ENCODE measurements at places on chromosomes 1 and 21. TPM values are rescaled to one million over a fixed set of nuclear protein-coding genes. Genes with fewer than 3 reads are reported as not detected.

GRCh38 chr1:205986861-205987260 is 16.3 kb downstream of the RAB7B start:
- H3K27me3 ChIP-seq: no peaks in the 10 kb centered on the region
- H3K4me1 ChIP-seq: no peaks in the 10 kb centered on the region

DNA sequence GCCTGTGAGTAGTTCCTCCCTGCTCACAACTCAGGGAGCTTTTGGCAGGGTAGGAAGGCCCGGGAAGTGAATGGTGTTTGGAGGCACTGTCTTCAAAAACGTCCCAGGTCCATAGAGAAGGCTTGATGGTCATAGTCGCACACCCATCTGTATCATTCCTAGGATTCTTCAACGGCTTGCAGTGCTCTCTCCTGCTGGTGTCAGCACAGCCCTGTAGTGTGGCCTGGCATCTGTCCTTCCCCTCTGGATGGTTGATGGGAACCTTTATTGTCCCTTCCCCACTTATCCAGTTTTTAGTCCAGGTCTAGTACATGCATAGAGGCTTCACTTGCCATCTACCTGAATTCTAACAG is 142.8 kb upstream of the HOOK1 start:
- H3K4me1 ChIP-seq: no peaks in the 10 kb centered on the region
- no peaks in the 10 kb centered on the region for H3K36me3 ChIP-seq
- no peaks in the 10 kb centered on the region for H3K27me3 ChIP-seq
- no peak for DNase-seq
- no peak overlapping the region for H3K4me3 ChIP-seq
- H3K27ac ChIP-seq: no peak overlapping the region

- H3K4me3 ChIP-seq: no peak overlapping the region
- no peaks in the 10 kb centered on the region for H3K4me1 ChIP-seq
- H3K27me3 ChIP-seq: peaks cover 2% of the 10 kb centered on the region
- H3K36me3 ChIP-seq: no peaks in the 10 kb centered on the region
Measured at GRCh38 chr1:199463521-199464127, 563.9 kb upstream of the NR5A2 start.

GRCh38 chr1:33336580-33336979 is 15.7 kb upstream of the A3GALT2 start:
- H3K36me3 ChIP-seq: peaks cover 21% of the 10 kb centered on the region
- no peaks in the 10 kb centered on the region for H3K27me3 ChIP-seq
- no peak overlapping the region for H3K27ac ChIP-seq
- H3K4me3 ChIP-seq: no peak overlapping the region

DNA sequence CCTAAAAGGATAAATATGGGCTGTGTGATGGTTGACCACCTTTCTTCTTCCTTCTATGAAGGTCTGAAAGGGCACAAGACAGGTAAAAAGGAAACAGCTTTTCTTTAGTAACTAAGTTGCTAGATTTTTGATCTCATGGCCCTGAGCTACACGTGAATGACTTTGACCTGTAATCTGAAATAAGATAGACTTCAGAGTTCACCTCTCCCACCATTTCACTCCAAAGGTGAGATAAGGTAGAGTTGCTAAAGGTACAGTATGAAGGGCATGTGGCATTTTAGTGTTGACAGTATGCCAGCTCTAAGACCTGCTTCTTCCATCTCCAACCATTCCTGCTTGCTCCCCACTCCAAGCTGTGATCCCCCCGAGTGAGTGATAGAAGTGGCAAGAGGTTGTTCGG is 25.8 kb upstream of the C8B start:
- no peak overlapping the region for H3K4me3 ChIP-seq
- H3K4me1 ChIP-seq: no peaks in the 10 kb centered on the region
- no peaks in the 10 kb centered on the region for H3K27me3 ChIP-seq
- DNase-seq: no peak
- H3K36me3 ChIP-seq: no peaks in the 10 kb centered on the region

DNA sequence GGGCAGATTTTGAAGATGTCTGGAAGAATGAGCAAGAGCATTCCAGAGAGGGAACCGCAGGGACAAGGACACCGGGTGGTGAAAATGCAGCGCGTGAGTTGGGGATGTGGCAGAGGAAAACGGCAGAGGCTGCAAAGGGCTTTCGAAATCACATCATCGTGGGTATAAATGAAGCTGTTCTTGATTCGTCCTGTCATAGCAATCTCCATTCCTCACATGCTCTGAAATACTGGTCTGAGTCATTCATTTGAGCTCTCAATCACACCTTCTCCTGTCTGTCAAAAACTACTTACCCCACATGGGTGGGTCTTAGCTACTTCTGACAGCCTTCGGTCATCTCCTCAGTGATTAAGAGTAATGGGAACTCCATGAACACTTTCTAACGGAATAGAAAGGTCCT is 81.5 kb downstream of the ERG start:
- no peaks in the 10 kb centered on the region for H3K36me3 ChIP-seq
- no peak for DNase-seq
- H3K4me1 ChIP-seq: no peaks in the 10 kb centered on the region
- peaks cover 3% of the 10 kb centered on the region for H3K27me3 ChIP-seq
- H3K27ac ChIP-seq: no peak overlapping the region

GRCh38 chr1:241638909-241639622 is 1.1 kb downstream of the CHML start:
- H3K36me3 ChIP-seq: peaks cover 2% of the 10 kb centered on the region
- peak; percentile 8 for DNase-seq
- H3K27me3 ChIP-seq: no peaks in the 10 kb centered on the region
- H3K27ac ChIP-seq: peak overlapping the region; percentile 58
- H3K4me1 ChIP-seq: peaks cover 20% of the 10 kb centered on the region
- peak overlapping the region; percentile 83 for H3K4me3 ChIP-seq

GRCh38 chr21:19228226-19228625 is 824.6 kb upstream of the TMPRSS15 start:
- H3K4me1 ChIP-seq: no peaks in the 10 kb centered on the region
- no peak overlapping the region for H3K27ac ChIP-seq
- H3K27me3 ChIP-seq: no peaks in the 10 kb centered on the region
- DNase-seq: no peak

DNA sequence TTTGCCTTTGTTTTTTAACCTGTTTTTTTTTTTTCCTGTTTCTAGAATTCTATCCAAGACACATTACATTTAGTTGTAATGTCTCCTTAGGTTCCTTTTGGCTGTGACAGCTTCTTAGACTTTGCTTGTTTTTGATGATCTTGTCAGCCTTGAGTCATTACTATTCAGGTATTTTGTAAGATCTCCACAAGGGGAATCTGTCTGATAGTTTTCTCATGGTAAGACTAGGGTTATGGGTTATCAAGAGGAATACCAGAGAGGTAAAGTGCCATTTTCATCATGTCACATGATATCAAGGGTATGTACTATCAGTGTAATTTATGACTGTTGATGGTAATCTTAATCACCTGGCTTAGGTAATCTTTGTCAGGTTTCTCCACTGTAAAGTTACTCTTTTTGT is 99.1 kb upstream of the GFI1 start:
- no peak overlapping the region for H3K27ac ChIP-seq
- DNase-seq: no peak
- peaks cover 23% of the 10 kb centered on the region for H3K4me1 ChIP-seq
- no peaks in the 10 kb centered on the region for H3K27me3 ChIP-seq
- H3K36me3 ChIP-seq: no peaks in the 10 kb centered on the region

- no peaks in the 10 kb centered on the region for H3K27me3 ChIP-seq
- H3K4me3 ChIP-seq: no peak overlapping the region
- H3K27ac ChIP-seq: no peak overlapping the region
- H3K4me1 ChIP-seq: no peaks in the 10 kb centered on the region
- no peak for DNase-seq
Measured at GRCh38 chr1:209059981-209060380, 523.5 kb upstream of the CAMK1G start.

GRCh38 chr1:202130816-202131522 is 8.3 kb downstream of the GPR37L1 start:
- H3K27ac ChIP-seq: no peak overlapping the region
- peaks cover 4% of the 10 kb centered on the region for H3K4me1 ChIP-seq
- no peaks in the 10 kb centered on the region for H3K27me3 ChIP-seq
- no peak overlapping the region for H3K4me3 ChIP-seq

DNA sequence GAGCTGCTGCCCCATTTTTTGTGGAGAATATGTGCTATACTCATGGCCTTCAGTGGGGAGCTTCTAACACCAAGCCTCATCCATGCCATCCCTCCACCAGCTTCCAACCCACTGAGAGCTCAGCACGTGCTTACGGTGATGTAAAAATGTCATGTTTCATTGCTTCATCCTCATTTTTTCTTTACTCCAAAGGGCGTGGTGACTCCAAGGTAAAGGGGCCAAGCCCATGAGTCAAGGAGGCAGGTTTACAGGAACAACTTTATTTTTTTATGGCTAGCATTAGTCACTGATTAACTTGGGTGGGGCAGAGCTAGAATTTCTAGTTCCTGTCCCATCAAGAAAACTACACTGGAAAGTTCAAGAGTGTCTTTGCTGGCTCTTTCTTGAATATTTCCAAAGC is at the start of gene C1orf226:
C1orf226 (plus strand) TSS at position 346 of the 400 bp plus-strand sequence. CDS start 174 bp downstream, outside the sequence.
- DNase-seq: no peak
- H3K27me3 ChIP-seq: no peaks in the 10 kb centered on the region
- no peaks in the 10 kb centered on the region for H3K36me3 ChIP-seq
- H3K27ac ChIP-seq: no peak within 1 kb of the TSS
- no peak within 1 kb of the TSS for H3K4me3 ChIP-seq

- peak overlapping the region; percentile 70 for H3K4me3 ChIP-seq
- DNase-seq: peak; percentile 3
- peaks cover 13% of the 10 kb centered on the region for H3K4me1 ChIP-seq
- no peak overlapping the region for H3K27ac ChIP-seq
- no peaks in the 10 kb centered on the region for H3K36me3 ChIP-seq
- H3K27me3 ChIP-seq: no peaks in the 10 kb centered on the region
Measured at GRCh38 chr21:34613679-34614627, 960 bp downstream of the RCAN1 start.

- H3K36me3 ChIP-seq: peaks cover 9% of the 10 kb centered on the region
- no peaks in the 10 kb centered on the region for H3K27me3 ChIP-seq
- no peaks in the 10 kb centered on the region for H3K4me1 ChIP-seq
- no peak overlapping the region for H3K4me3 ChIP-seq
- DNase-seq: no peak
Measured at GRCh38 chr1:45573231-45573804, 10.5 kb upstream of the NASP start.

GRCh38 chr1:92505015-92505692 is 18.4 kb upstream of the GFI1 start:
- H3K36me3 ChIP-seq: no peaks in the 10 kb centered on the region
- H3K4me3 ChIP-seq: no peak overlapping the region
- no peaks in the 10 kb centered on the region for H3K27me3 ChIP-seq

DNA sequence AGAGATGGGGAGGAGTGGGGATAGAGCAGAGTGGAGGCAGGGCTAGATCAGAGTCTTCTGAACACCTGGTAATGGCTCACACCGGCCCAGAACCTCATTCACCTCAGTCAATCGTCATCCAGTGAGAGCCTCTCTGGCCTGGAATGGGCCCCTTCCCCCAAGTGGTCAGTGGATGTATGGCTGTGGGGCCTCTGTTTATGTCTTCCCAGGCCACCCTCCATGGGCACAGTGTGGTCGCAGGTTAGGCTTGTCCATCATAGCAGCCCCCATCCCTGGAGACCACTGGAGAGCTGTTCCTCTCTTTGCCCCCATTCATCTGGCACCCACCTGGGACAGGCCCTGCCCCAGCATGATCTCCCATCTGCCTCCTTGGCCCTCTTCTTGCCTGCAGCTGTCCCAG is 29.6 kb upstream of the TENT5C start:
- no peak overlapping the region for H3K4me3 ChIP-seq
- H3K36me3 ChIP-seq: no peaks in the 10 kb centered on the region
- peaks cover 20% of the 10 kb centered on the region for H3K4me1 ChIP-seq
- H3K27me3 ChIP-seq: no peaks in the 10 kb centered on the region
- no peak overlapping the region for H3K27ac ChIP-seq

GRCh38 chr21:45019076-45019886 is 55.1 kb upstream of the ADARB1 start:
- DNase-seq: no peak
- H3K27me3 ChIP-seq: peaks cover 12% of the 10 kb centered on the region
- no peak overlapping the region for H3K27ac ChIP-seq
- H3K4me3 ChIP-seq: no peak overlapping the region
- peaks cover 9% of the 10 kb centered on the region for H3K4me1 ChIP-seq
- no peaks in the 10 kb centered on the region for H3K36me3 ChIP-seq

DNA sequence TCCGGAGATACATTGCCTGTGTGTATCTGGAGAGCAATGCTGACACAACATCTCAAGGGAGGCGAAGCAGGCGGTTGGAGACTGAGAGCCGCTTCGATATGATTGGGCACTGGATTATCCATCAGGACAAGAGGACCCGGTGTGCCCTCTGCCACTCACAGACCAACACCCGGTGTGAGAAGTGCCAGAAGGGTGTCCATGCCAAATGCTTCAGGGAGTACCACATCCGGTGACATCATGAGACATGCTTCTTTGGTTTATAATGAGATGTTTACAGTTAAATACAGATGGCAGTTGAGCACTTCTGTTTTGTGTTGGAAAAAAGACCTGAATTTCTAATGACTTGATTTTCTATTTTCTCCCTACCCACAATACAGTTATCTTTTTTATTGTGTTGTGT is 12.1 kb downstream of the PGBD2 start:
- peaks cover 55% of the 10 kb centered on the region for H3K36me3 ChIP-seq
- no peak overlapping the region for H3K4me3 ChIP-seq
- no peak overlapping the region for H3K27ac ChIP-seq
- H3K4me1 ChIP-seq: no peaks in the 10 kb centered on the region
- H3K27me3 ChIP-seq: no peaks in the 10 kb centered on the region

DNA sequence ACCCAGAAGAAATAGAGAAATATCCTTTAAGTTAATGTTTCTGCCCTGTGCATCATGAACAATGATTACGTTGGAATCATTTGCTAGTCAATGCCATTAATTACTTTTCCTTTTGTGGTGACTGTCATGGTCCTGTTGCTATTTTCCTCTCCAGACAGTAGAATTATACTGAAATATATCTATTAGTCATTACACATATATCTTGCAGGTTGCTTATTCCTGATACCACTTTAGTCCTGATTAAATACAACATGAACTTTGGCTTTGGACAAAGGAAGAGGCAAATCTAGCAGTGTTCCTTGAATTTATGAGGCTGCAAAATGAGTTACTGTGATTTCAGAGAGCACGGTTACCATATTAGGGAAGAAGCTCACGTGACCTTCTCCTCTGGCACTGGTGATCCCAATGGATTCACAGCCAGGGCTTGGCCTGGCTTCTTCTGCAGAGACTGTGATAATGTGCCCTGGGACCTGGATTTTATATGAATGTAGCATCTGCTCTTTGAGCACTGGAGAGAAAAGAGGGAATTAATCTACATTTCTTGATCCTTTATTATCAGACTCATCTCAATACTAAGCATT is 12.4 kb upstream of the KRTAP19-8 start:
- H3K4me1 ChIP-seq: no peaks in the 10 kb centered on the region
- peaks cover 2% of the 10 kb centered on the region for H3K27me3 ChIP-seq
- no peak overlapping the region for H3K4me3 ChIP-seq
- H3K27ac ChIP-seq: no peak overlapping the region
- H3K36me3 ChIP-seq: no peaks in the 10 kb centered on the region

- H3K4me3 ChIP-seq: no peak overlapping the region
- DNase-seq: no peak
- H3K36me3 ChIP-seq: no peaks in the 10 kb centered on the region
- H3K27me3 ChIP-seq: peaks cover 10% of the 10 kb centered on the region
Measured at GRCh38 chr21:37644636-37645035, 271.6 kb downstream of the KCNJ6 start.

NIBAN1 gene
- 141 TPM for total RNA-seq

FNDC5 gene
- not detected for total RNA-seq

AGTRAP gene
- total RNA-seq: 25.2 TPM

S1PR1 gene
- total RNA-seq: 191 TPM

SELL gene
- 370 TPM for total RNA-seq

TFF2 gene
- not detected for total RNA-seq
